ENCODE measurements at places on chromosomes 4 and X.

GRCh38 chrX:6782831-6783230 lies 247.9 kb upstream of the VCX3A start:
- DNase-seq, result no peak

GRCh38 chr4:54959651-54960116 lies 165.7 kb downstream of the KDR start:
- no peak for DNase-seq

- DNase-seq, result no peak
Measured at GRCh38 chr4:187814737-187815465, 180.7 kb upstream of the ZFP42 start.

GRCh38 chrX:105829011-105829410 lies 6.7 kb downstream of the NRK start:
- DNase-seq, result no peak

GRCh38 chr4:61318431-61318830 lies 118.3 kb downstream of the ADGRL3 start:
- no peak for DNase-seq

DNA sequence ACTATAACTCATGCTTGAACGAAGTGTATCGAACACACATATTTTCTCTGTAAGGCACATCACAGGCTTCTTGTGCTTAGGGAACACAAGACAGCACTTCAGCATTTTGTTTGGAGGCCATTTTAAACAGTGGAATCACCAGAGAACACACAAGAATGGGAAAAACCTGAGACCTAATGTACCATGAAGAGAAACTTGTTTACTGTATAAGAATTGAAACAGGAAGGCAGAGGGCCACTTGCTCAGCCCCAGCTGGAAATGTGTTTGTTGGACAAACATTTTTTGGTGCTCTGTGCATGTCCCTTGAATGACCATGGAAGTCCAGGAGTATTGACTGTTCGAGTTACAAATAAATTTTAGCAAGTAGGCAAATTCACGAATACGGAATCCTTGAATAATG lies 47.5 kb downstream of the RAPGEF2 start:
- no peak for DNase-seq

DNA sequence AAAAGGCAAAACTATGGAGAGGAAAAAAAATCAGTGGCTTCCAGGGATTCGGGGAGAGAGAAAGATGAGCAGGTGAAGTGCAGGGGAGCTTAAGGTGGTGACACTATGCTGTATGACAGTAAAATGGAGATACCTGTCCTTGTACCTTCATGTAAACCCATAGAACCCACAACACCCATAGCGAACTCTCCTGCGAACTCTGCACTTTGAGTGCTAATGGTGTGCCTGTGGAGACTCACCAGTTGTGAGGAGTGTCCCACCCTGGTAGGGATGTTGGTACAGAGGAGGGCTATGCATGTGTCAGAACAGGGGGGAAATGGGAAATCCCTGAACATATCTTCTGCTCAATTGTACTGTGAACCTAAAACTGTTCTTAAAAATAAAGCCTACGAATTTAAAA lies 42.8 kb downstream of the HMX1 start:
- DNase-seq, result no peak

DNA sequence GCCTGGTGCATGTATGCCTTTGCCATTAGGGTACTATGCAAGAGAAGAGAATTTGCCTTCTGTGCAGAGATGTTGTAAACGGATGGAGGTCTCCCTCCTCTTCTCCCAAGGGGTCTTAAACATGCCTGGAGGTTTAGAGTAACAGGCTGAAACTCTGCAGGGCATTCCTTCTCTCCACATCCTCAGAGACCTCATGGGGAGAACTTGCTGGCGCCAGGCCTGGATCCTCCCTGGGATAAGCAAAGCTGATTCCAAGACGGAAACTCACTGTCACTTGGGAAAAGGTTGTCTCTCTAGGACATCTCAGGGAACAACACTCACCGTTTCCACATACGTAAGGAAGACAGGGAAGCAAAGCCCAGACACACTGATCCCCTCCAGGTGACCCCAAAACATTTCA lies 76.9 kb upstream of the GPM6B start:
- no peak for DNase-seq

- DNase-seq, result no peak
Measured at GRCh38 chr4:87734936-87735335, 64.4 kb upstream of the IBSP start.
